Hindlimb muscle (tissue), 1 donor: ENCODE measurements at places on chromosomes 7 and 10.
A peak's percentile ranks its signal among the peaks of the same experiment; 100 is the strongest.

GRCh38 chr7:18835001-18835690 is 282.3 kb downstream of the TWIST1 start:
- DNase-seq: no peak

DNA sequence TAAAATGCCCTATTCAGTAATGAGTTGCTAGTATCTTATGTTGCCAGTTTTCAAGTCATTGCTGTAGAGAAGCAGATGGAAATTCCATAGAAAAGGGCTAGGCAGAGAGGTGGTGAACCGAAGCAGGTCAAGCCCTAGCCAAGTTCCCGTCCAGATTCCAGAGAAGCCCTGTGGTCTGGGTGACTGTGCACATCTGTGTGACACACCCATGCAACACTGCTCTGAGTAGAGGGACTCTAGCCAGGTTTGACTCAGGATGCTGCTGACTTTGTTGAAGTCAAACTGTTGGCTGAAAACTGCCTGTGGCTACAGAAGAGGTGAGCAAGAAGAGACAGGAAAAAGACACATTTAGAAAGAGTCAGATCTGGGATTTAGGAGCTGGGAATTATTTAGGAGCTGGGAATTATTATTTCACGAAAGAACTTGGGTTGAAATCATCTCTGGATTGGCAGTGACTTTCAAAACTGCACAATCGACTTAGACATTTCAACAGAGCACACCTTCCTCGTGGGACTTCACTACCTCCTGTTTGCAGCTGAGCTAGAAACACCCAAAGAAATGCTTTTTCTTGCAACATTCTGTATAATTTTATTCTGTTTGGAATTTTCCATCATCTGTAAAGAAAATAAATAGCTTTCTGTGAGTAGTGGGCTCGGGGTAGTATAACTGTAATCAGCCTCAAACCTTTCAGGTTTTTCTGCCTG is 149.1 kb upstream of the PRKCQ start:
- peak; percentile 40 for DNase-seq

GRCh38 chr7:158976849-158977593 is 120.7 kb downstream of the DYNC2I1 start:
- DNase-seq: peak; percentile 44

DNA sequence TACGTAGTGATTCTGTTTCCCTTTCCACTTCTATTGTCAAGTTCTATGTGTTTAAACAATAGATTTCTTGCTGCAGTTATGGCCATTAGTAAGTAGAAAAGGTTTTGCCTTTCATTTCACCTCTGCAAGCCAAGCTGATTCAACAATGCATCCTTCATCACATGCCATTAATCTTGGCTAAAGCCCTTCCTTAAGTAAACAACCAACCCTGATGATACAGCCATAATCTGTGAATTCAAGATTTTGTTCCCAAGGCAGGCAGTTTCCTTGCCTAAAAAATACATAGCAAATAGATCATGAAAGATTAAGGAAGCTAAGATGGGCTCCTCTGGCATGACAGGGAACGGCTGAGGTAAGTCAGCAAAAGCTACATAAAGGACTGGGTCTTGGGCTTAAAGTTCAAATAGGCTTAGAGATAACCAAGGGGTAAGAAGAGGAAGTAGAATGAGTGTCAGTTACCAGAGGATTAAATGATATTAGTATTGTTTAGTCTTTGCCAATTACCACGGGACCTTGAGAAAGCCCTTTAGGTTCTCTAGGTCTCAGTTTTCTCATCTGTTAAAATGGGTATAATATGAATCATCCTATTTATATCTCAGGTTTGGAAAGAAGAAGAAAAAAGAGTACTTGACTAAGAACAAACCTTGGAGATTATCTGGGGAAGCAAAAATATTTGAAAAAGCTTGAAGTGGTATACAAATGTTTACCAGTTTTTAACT is 35.9 kb upstream of the ANK3 start:
- DNase-seq: no peak

GRCh38 chr10:70585578-70586169 is 16.9 kb downstream of the PRF1 start:
- DNase-seq: no peak

GRCh38 chr7:36039243-36039642 is 113.8 kb upstream of the EEPD1 start:
- no peak for DNase-seq

DNA sequence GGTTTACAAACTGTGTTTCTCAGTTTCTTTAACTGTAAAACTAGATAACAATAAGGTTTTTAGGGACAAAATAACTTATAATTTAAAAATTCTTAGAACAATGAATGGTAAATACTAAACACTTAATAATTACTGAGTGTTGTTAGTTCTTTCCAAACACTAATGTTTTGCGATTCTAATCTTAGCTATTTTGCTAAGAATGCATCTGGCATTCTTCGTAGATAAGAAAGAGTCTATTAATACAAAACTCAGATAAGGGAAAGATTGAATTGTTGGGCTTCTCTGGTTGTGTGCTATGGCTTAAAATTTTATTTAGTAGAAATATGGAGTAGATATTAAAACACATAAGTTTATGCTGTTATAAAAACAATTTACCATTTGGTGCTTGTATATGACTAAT is 45.4 kb downstream of the TMEM229A start:
- no peak for DNase-seq

DNA sequence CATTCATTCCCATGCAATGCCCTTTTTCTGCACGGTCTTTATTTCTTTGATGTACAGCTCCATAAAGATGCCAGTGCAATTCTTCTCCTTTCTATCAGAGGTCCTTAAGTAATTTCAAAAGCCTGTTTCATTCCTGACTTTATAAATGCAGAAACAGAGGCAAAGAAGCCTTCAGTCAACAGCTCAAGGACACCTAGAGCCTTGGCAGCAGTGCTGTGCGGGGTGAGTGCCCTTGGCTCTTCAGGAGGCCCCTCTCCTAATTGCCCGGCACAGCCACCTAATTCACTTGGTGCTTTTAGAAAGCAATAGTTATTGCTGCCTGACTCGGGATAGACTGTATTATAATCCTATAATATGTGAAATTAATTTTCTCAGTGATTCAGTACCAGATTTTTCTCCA is 169.6 kb upstream of the KLF6 start:
- no peak for DNase-seq

DNA sequence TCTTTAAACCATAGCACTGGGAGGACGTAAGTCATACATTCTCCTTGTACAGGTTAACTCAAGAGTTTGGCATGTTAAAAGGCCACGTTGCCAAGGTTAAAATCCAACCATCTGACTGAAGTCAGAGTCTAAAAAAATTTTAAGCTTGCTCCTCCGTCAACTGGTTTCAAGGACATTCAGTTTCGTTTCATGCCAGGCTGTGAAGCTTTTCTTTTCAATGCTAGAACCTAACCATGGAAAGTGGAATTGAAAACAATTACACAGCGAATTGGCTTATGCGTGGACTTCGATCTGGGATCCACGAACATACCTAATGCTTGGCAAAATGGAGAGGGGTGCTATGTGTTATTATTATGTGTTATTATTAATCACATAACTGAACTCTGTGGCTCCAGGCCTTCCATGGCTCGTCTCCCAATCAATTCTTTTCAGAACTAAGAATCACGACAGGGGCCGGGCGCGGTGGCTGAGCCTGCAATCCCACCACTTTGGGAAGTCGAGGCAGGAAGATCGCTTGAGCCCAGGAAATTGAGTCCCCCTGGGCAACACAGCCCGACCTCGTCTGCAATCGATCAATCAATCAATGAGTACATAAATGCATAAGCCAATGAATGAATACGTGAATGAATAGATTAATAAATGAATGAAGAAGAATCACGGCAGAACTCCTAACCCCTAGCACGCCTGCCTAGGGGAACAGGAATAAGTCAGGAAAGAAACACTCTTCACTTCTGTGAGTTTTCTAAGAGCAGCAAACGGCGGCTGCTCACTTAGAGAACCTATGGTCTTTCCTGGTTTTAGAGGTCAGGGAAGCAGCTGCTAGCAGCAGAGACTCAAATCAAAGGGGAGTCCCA is 733 bp upstream of the ARL5B start:
- DNase-seq: peak; percentile 49

- DNase-seq: no peak
These were observed 797 bp upstream of the STMP1 start for GRCh38 chr7:135661311-135662122.

DNA sequence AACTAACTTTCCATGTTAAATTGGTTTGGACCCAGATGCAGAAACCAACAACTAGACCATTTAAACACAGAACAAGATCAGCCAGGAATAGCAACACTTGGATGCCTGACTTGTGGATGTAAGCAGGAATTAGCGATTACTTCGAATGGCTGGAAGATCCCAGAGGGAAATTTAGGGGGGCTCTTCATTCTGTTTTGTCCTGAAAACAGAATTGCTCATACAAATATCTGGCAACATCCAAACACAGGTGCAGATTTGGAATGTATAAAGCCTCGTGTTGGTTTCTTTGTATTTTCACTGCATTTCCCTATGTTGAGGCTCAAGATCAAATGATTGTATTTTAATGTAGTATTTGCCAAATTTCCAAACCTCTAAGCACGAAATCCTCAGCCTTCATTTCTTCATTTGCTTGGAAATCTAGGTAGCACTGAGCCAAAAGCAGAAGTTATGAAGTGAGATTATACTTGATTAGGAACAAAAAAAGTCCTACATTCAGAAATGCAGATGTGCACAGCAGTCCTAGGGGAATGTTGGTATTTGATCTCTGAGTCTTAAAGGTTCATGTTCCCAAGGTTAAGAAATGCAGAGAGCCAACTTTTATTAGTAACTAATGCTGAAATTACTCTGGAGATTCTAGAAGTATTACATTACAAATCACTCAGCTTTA is 248.7 kb upstream of the TCF7L2 start:
- peak; percentile 72 for DNase-seq

GRCh38 chr10:109618748-109619147 is 304.6 kb downstream of the XPNPEP1 start:
- no peak for DNase-seq

DNA sequence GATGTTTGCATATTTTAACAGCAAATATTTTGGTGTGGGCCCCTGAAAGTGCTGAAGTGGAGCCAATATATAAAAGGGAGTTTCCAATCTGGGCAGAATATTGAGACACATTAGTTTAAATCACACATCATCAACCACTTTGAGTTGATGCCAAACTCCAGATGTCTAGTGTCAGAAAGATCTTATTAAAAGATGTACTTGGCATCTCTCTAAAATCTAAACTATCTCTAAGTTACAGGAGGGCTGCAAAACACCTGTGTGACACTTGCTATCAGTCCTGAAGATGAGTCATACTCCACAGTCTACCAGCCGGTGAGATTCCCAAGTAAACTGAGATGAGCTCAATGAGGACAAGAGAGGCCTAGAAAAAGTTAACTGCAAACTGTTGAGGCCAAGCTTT is 11.4 kb downstream of the JAZF1 start:
- no peak for DNase-seq

DNA sequence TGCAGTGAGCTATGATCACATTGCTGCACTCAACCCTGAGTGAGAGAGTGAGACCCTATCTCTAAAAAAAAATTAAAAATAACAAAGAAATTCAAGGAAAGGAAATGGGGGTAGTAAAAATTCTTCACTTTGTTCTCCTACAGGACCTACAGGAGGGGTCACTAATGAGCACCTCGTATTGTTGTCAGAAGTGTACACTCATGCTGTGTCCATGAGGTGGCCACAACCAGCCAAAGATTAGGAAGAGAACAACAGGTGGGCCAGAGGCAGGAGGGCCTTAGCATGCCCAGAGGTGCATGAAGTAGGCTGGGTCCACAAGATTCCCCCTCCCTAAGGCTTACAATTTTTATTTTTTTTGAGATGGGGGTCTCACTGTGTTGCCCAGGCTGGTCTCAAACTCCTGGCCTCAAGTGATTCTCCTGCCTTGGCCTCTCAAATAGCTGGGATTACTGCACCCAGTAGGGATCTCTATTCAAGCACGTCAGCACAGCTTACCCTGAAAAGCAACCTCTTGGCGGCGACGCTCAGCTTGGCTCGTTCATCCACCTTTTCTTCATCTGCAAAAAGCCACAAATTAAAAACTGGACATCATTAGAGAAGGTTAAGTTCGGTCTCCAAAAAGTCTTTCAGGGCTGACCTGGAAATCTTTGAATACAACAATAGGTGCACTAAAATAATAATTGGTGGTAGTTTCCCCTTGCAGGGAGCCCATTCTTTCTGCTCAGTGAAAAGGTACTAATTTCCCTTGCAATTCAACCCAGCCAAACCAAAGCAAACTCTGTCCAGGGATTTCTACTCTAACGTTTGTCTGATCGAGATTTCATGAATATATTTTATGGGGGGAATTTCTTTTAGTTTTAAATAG is 104.4 kb downstream of the SVIL start:
- DNase-seq: no peak
